ENCODE measurements at places on chromosomes 5 and 9. TPM values are rescaled to one million over a fixed set of nuclear protein-coding genes. Genes with fewer than 3 reads are reported as not detected.
A peak's percentile ranks its signal among the peaks of the same experiment; 100 is the strongest.

- no peak for DNase-seq
Measured at GRCh38 chr9:101574731-101575333, 19.9 kb downstream of the PPP3R2 start.

- no peak for DNase-seq
Measured at GRCh38 chr9:70410368-70410767, 4.1 kb downstream of the KLF9 start.

- no peak for DNase-seq
Measured at GRCh38 chr9:103997856-103998370, 96.2 kb upstream of the SMC2 start.

GRCh38 chr5:172891716-172892421, 57.8 kb downstream of the ERGIC1 start:
- no peak for DNase-seq

DNA sequence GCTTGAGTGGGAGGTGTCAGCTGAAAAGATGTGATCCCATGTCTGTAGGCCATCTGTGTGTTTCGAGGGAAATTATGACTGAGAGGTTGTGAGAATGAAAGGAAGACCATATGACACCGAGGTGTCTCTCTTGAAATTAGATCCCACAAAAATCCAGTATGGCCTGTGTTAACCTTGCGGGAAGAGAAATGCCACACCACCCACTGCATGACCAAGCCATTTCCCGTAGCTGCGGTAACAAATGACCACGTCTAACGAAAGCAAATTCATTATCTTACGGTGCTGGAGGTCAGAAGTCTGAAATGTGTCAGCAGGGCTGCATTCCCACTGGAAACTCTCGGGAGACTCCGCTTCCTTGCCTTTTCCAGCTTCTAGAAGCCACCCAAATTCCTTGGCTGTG, 11.6 kb downstream of the C9orf57 start:
- DNase-seq: no peak

DNA sequence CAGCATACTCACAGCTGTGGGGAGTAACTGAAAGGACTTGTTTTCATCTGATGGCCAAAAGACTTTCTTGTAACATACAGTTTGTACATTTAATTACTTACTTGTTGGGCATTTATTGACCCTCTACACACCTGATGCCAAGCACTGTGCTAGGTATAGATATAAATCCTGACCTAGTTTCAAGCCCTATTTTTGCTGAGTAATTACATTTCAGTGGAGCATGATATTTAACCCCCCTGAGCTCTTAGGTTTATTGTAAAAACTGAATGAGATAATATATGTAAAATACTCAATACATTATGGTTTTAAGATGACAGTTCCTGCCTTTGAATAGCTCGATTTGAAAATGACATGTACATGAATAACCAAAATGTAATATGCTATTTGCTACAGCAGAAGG, 68.1 kb upstream of the SLC12A2 start:
- DNase-seq: no peak

DNA sequence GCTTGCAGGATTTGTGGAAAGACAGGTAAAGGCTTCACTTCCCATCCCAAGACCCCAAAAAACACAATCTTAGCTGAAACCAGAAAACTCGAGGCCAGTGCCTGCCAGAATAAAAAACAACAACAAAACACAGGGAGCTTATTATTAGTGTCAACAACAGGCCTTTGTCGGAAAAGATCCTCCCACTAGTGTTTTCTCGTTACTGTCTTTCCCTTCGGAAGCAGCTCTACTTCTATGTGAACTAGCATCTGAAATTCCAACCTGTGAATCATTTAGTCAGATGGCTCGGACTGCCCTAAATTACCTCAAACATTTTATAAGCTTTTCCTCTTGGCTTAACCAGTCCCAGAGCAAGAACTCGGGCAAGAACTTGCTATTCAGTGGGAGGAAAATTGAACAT, 122.2 kb upstream of the GNA14 start:
- no peak for DNase-seq

- no peak for DNase-seq
Measured at GRCh38 chr5:75303419-75303818, 33.6 kb upstream of the HMGCR start.

DNA sequence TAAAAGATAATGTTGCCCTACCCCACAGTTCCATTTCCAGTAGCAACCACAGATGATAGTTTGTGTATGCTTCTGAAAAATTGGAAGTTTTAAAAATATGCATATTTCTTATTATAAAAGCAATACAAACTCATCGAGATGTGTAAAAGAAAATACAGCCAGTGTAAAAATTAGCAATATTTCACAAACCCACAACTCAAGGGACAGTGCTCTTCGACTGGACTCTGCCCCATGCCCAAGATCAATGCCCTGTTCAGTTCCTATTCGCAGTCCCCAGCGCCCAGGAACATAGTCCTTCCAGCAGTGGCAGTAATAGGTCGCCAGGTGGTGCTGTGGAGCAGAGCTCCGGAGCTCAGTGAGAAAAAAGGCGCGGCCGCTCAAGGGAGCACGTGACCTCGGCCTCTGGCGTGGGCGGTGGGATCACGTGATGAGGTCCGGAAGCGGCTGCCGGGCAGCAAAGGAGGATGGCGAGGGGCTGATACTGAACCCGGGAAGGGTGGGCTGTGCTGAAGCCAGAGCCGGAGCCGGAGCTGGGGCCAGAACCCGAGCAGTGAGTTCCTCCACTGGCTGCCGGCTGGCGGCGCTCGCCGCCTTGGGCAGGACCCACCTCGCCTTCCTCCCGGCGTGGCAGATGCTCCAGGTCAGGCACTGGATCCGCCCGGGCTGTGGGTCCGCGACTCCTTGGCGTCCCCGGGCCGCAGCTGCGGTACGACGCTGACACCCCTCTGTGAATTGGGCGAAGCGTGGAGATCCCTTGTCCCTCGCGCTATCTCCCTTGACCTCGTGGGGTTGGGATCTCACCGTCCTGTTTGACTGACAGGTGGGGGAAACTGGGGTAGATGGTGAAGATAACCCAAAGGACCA, at the start of gene SLC36A1:
TSS of gene SLC36A1 (plus strand) at position 430 of the 864 bp plus-strand sequence. CDS start 11,190 bp downstream, outside the sequence.
- DNase-seq: peak; percentile 99

DNA sequence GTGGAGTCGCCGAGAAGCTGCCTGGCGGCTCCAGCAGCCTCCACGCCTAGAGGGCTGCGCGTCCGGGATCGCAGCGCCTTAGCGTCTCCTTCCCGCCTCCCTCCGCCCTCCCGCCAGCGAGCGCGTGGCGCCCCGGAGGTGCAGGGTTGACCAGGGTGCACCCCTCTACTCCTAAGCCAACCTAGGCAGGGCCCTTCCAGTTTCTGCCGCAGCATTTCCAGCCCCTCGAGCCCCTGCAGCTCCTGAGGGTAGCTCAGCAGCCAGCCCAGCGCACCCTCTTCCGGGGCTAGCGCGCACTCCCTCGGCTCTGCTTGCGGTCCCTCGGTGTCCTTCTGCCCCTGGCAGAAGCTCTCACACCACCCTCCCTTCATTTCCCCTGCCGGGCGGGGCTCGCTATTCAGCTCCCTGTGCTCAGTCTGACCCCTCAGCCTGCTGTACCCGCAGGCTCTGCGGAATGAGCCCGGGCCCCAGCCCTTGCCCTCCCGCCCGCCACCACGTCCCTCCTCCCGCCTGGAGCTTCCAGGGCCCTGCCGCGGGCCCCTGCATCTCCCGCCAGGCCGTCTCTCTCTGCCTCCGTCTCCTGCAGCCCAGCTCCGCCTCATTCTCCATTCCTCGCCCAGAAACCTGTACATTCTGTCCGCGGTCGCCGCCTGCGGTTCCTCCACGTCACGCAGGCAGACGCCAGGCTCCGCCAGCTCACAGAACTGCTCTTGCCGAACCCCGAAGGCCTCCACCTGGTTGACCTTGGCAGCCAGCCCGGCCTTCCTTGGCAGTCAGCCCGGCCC, 61.8 kb downstream of the SPATA31C2 start:
- peak; percentile 91 for DNase-seq

DNA sequence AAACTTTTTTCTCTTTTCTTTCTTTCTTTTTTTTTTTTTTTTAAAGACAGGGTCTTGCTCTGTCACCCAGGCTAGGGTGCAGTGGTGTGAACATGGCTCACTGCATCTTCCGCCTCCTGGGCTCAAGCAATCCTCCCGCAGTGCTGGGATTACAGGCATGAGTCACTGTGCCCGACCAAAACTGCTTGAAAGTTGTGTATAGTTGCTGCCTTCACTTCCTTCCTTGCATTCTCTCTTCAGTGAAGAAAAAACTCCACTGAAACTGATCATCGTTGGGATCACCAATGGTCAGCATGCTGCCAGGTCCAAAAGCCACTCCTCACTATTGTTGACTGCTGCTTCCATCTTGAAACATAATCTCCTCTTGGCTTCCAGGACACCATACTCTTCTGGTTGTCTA, 66.6 kb upstream of the CTNNA1 start:
- DNase-seq: no peak

- no peak for DNase-seq
Measured at GRCh38 chr5:69497006-69497520, 4.5 kb downstream of the OCLN start.

DNA sequence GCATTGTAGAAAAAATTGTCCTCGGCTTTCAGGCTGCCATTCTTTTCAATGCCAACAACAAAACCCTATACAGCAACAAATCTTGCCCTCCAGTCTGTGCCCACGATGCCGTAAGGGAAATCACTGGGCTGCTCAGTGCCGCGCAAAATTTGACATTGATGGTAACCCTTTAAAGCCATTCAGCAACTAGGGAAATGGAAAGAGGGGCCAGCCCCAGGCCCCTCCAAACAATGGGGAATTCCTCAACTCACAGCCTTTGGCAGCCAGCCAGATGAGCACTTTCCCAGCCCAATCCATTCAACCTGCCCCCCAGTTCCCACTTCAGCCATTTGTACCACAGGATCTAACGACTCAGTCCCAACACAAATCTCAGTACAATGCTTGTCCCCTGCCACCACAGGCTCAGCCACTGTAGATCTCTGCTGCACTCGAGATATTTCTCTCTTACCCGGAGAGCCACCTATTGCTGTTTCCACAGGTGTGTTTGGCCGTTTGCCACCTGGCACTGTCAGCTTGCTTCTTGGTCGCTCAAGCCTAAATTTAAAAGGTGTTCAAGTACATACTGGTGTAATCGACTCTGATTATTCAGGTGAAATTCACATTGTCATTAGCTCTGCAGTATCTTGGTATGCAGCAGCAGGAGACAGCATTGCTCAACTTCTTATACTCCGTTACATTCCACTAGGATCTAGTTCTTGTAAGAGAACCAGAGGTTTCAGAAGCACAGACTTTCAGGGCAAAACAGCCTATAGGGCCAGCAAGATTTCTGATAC, 103.3 kb downstream of the SYK start:
- DNase-seq: peak; percentile 29

DNA sequence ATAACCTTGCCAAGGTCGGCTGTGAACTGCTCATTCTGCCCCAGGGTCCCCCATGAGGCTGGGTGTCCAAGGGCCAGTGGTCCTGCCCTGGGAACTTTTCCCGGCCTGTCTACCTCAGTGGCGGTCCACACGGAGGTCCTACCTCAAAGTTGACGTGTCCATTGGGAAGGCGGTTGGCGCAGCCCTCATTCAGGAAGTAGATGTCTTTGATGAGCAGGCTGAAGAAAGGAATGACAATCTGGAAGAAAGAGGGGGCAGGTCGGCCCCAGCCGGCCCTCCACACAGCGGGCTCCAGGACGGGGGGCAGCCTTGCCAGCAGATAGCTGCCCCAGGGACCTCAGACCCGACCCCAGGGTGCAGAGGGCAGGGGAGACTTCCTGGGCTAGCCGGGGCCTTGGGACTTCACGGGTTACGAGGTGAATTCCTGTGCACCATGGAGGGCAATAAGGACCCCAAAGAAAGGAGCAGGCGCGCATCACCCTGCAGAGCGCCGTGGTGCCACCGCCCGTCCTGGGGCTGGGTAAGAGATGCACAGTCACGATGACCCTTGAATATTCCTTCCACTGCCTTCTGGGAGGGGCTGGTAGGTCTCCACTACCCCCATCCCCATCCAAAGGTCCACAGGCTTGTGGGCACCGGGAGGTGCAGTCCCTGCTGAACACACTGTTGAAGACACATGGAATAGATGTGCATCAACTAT, 42.9 kb upstream of the RNF130 start:
- DNase-seq: no peak

DNA sequence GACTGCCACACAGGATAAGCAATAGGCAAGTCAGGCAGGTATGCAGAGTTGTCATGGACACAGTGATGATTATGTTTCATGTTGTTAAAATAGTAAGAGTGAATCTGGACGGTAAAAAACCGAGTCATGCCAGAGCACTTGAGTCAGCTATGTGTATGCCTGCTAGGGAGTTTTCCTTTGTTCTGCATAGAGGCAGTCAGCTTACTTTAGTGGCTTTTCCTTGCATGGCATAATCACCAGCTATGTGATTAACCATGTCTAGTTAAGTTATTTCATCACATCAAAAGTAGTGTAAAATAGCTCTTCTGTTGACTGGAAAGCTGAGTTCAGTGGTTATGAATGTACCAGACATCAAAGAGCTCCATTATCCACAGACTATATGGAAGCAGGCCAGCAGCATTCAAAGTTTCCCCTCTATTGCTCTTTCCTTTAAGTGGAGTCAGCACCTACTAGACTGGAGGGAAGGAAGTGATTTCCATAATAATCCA, 989.8 kb downstream of the TLE1 start:
- DNase-seq: no peak

- no peak for DNase-seq
Measured at GRCh38 chr9:121656941-121657470, 5.6 kb downstream of the DAB2IP start.

DNA sequence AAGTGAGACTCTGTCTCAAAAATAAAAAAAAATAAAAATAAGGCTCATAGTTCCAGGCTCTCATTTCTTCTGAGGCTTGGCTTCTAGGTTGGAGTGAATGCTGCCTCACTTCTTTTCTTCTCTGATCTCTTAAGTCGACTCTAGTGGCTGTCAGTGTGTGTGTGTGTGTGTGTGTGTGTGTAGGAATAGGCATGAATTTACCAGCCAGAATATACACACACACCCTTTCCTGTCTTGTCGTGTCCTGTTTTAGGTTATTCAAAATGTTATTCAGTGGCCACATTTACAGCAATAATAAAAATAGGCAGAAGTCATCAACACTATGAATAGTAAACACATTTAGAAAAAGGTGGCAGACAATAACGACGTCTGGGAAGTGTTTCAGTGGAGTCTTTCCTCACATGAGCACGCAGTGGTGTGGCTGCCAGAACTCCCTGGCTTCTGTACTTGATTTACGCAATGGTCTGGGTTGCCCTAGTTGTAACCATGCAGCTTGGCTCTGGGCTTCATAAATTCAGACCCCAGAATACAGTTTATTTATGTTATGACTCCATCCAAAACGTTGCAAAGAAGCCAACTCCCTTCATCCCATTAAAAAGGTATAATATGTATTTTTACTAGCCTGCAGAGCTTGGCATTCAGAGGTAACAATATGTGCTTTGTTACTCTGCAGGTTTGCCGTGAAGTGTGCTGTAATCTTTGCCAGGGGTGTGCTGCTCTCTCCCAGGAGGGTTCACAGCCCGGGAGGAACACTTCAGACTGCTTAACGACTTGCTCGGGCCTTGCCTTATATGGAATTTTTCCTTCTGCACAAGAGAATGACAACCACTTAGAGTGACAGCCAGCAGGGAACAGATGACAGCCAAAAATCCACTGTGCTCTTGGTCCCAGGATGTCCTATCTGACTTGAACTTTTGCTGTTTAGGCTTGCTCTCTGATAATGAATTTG, 34.4 kb upstream of the PALM2AKAP2 start:
- DNase-seq: peak; percentile 58

- DNase-seq: no peak
Measured at GRCh38 chr9:100498592-100498991, 25.6 kb downstream of the TMEFF1 start.

The TAF11L10 gene
- total RNA-seq: not detected

The HCN1 gene
- 2.4 TPM for total RNA-seq

The NACC2 gene
- 16.7 TPM for total RNA-seq

The CACFD1 gene
- total RNA-seq: 26.4 TPM

The CTSV gene
- 256 TPM for total RNA-seq

The LCN2 gene
- total RNA-seq: not detected

The CER1 gene
- 694 TPM for total RNA-seq

The C1QTNF2 gene
- 0.11 TPM for total RNA-seq

The PNPLA7 gene
- total RNA-seq: 2.4 TPM

The NKD2 gene
- 11.2 TPM for total RNA-seq

The SHB gene
- 30.8 TPM for total RNA-seq

The MCC gene
- 128 TPM for total RNA-seq

All from endodermal cell (in vitro differentiated cells).